Amniotic stem cell (primary cell): ENCODE measurements at places on chromosomes 1 and 21.
A peak's percentile ranks its signal among the peaks of the same experiment; 100 is the strongest.

DNA sequence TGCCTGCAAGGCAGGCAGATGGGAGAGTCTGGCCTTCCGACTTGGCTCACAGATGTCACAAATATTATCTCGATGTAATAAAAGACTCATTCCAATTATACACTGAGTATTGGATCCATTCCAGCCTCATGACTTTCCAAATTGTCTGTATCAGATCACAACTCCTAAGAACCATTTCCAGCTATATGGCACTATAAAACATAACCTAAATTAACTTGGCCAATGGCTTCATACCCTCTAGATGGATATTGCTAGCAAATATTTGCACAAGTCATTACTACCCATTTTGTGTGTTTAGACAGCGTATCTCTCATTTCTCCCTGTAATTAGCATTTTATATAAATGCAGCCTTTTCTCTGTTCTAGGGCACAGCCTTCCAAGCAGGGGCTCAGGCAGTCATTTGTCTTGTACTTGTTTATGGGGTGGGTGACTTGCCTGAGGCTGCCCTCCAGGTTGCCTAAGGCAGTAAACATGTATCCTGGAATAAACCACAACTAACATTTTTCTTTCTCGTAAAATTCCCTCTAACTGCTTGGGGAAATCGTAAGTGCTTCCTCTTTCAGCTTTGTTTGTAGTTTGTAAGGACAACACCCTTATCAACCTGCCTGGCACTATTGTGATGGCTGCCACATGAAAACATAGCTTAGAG is 70.6 kb upstream of the KCNJ6 start:
- no peak for DNase-seq

DNA sequence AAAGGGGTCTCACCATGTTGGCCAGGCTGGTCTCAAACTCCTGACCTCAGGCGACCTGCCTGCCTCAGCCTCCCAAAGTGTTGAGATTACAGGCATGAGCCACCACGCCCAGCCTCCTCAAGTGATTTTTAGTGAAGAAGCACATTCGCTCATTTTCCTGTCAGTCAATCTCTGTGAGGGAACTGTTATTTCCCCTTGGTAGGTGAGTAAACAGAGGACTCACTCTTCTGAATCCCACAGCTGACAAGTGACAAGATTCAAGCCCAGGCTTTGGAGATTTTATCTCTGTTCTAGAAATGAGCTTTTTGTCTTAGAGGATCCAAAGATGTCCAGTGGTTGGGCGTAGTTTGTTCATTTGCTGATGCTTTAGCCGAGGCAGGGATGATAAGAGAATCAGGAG is 43.9 kb upstream of the TACSTD2 start:
- DNase-seq: no peak

- DNase-seq: peak; percentile 17
Measured at GRCh38 chr21:41956926-41957729, 3.3 kb upstream of the C2CD2 start.

DNA sequence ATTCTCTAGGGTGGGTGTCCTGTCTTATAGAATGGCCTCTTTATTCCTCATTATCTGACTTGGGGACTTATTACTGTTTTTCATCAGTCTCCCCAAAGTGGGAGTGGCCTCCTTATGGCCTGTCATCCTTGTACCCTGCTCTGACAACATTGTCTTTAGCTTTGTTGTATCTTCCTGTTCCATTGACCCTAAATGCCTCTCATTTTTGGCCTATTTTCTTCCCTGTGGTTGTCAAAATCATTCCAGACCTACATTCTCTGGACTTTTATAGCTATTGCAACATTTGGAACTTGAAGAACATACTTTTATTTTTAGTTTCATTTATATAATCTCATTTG is 9.7 kb downstream of the SFT2D2 start:
- no peak for DNase-seq

DNA sequence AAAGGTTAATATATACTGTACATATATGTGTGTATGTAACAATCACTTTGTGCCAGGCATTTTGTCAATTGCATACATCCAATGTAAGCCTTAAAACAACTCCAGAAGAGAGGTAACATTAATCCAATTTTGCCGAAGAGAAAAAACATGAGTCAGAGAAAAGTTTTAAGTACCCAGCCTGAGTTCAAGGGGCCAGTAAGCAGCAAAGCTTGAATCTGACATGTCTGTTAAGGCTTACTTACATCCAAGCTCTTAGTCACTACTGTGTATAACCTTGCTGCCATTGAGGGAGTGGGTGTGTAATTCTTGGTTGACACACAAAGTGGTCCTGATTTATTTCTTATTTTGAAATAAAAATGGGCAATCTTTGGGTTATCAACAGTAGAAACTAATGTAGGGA is 360.4 kb upstream of the LYPLAL1 start:
- no peak for DNase-seq

- no peak for DNase-seq
Measured at GRCh38 chr1:99788896-99789295, 22.5 kb upstream of the FRRS1 start.

- DNase-seq: no peak
Measured at GRCh38 chr21:17082843-17083483, 429.9 kb upstream of the CXADR start.

DNA sequence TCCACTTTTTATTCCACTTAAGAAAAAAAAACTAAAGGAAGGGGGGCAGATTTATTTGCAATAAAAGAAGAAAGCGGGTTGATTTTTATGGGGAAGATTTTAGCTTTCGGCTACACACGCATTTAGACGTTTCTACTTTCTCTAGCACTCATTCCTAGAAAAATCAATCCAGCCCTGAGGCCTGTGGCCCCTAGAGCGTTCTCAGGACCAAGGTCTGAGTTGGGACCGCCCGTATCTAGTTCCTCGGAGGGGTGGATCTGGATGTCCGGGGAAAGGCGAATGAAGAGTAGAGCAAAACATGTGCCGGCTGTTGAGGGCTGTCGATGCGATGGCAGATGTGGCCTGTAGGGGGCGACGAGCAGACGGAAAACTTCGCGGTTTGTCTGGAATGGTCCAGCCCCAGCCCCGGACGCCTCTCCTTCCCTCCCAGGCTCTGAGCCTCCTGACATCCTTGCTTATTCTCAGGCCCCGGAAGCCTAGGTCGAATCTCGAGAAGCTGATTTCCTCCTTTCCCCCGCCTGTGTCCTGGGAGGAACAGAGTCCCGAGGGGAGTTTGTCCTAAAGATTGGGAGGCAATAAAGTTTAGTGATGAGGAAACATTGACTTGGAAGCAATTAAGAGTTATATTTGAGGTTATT is 5.2 kb downstream of the FOXD3 start:
- DNase-seq: peak; percentile 3

- DNase-seq: peak; percentile 98
Measured at GRCh38 chr1:42681741-42682483, at the start of gene YBX1. Gene YBX1 (plus strand): TSS chr1:42682418. CDS start chr1:42682566, 148 bp downstream.

GRCh38 chr1:72483846-72484357 is 201.6 kb upstream of the NEGR1 start:
- DNase-seq: no peak
